ENCODE measurements at places on chromosomes 3 and 15.

DNA sequence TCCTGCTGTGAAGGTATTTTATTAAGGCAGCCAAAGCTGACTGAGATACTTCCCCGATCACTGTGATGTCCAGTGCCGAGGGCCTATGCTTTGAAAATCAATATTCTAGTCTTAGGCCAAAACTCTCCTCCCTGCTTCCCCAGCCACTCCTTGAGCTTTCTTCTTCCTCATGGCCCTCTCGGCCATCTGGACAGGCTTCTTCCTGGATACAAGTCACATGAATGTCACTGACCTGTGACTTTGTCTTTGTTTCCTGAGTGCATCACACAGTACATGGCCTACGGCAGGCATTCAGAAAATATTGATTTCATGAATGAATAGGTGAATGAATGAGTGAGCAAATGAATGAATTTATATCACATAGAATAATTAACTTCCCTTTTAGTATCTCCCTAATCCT, 24.6 kb upstream of the HES1 start:
- DNase-seq, result no peak

DNA sequence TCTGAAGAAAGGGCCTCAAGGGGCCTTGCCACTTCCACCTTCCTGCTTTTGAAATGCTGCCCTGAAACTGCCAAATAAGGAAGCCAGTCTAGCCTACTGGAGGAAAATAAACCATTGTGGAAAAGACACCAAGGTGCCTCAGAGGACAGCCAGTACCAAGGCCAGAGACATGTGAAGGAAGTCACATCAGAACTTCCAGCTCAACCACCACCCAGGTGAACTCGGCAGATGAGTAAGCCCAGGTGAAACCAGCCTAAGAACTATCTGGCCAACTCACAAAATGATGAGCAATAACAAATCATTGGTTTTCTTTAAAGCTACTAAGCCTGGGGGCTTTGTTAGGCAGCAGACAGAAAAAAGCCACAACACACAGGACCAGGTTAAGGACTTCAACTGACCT, 103.0 kb downstream of the MAGI1 start:
- no peak for DNase-seq

- no peak for DNase-seq
Observed at GRCh38 chr3:167008791-167009190, 371.3 kb downstream of the ZBBX start.

- DNase-seq, result no peak
Observed at GRCh38 chr3:57694146-57694545, 1.3 kb upstream of the DENND6A start.

DNA sequence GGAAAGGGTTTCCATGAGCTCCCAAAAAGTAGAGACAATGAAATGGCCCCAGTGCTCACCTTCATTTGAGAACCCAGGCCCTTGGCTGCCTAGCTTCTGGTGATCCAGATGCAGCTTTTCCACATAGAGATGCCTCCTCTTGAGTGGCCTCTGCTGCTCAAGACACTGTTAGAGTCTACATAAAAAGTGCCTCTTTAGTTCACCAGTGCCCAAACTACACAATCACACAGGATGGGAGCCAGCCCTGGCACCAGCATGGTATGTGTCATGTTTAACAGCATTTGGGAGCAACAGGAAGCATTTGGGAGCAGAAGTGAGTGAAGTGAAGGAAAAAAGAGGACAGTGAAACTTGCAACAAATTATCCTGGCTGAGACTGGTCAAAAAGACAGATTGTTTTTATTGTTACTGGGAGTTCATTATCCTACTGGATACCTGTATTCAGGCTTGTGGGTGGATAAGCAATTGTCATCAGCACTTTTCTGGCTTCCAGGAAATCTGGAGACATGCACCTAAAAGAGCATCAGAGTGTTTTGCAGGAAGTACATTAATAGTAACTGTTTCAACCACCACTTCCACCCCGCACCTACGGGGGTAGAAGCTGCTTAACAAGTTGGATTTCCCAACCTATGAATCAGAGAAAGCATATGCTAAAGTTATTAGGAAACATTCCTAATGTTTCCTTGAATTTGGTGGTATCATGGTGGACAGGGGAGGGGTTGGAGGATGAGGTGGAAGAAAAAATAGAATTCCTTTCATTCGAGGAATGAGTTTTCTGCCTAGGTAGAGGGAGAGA, 416.2 kb downstream of the IGSF11 start:
- no peak for DNase-seq
